ENCODE measurements at places on chromosomes 5 and 9.

DNA sequence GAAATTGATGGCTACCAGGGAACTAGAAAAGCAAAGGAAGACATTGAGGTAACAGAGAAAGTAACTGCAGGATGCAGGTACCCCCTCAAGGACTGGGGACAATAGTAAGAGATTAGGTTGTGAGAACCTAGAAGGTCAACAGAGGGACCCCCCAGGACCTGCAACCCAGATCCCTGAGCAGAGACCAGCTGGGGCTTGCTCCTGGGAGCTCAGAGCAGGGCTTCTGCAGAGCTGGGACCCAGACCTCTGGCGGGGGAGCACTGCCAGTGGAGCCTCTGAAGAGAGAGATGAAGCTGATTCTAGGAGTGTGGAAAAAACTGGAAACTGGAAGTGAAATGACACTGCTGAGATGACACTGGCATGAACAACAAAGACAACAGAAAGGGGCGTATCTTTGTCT is 17.2 kb downstream of the MORN5 start:
- DNase-seq = no peak

- no peak for DNase-seq
These were observed 14.5 kb downstream of the PHAX start for GRCh38 chr5:126615286-126615685.

DNA sequence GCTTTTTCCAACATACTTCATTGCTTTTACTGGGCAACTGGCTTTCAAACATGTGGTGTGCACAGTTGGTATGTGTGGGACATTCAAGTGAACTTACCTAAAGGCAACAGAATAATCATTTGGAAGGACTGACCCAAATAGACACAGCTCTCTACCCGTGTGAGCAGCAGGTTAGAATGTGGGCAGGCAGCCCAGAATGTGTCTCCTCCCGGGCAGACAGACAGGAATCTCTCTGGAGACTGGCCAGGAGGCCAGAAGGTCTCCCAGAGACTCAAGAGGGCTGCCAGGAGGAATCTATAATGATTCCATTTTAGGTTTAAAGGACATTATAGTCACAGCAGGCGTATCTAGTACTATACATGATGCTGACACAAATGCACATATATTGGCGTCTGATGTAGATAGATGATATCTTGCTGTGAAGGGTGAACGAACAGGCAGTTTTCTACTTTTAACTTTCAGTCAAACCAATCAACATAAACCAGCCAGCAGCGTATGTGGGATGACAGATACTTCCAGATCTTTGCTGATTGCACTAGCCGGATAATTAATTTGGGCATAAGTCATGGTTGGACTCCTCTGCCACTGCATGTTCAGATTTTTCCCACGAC is 297.4 kb upstream of the ZNF608 start:
- no peak for DNase-seq

DNA sequence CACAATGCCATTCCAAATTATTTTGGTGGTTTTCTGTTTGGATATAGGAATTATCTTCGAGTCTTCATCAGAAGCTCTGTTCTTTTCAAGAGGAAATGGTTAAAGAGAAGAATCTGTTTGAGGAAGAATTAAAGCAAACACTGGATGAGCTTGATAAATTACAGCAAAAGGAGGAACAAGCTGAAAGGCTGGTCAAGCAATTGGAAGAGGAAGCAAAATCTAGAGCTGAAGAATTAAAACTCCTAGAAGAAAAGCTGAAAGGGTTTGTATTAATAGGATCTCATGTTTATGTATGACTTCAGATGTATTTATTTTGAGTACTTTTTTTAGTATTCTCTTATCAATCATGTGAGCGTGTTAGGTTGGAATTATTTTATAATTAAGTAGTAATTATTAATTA is 15.0 kb downstream of the HMMR start:
- DNase-seq = no peak

- DNase-seq = no peak
These were observed 380.5 kb downstream of the TMEM161B start for GRCh38 chr5:87888139-87888538.

Measured in effector memory CD4-positive, alpha-beta T cell (primary cell).